Activated T-cell treated with anti-CD3 and anti-CD28 coated beads, Interleukin-2, amount 50 U/mL, for 48 hours (primary cell): ENCODE measurements at places on chromosomes 6 and 20.

DNA sequence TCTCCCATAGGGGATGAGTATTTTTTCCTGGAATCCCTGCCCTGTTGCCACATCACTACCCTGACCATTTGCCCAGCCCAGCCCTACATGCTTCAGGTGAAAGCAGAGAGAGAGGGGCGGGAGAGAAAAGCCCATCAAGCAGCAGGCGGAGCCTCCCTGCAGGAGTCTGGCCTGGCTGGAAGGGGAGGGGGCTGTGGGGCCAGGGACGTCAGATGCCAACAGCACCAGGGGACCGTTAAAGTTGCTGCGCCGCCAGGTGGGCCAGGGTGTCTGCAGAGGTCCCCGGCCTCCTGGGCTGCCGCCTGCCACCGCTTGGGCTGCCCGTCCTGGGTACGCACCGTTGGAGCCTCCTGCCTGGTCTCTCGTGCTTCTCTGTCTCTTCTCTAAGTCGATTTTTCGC lies 757 bp upstream of the R3HDML start:
- no peak for DNase-seq

- no peak for DNase-seq
These were observed 83.1 kb downstream of the PTCHD4 start for GRCh38 chr6:48027704-48028435.

- DNase-seq: no peak
These were observed 31.9 kb upstream of the FABP7 start for GRCh38 chr6:122747573-122747972.

DNA sequence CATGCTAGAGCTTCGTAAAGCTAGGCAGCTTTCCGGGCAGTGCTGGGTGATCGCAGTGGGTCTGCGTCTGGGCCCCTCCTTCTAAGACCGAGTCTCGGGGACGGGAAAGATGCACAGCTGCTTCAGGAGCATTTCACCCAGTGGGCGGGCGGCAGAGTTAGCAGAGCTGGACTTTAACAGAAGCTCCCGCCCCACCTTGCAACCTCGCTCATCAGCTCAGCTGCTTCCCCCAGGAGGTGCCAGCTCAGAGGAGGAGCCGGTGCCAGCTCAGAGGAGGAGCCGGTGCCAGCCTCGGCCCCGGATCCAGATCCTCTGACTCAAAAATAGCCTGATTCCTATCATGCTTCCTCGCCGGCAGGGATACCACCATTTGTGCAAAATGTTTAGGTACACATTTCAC lies 94.5 kb upstream of the RPS6KA2 start:
- no peak for DNase-seq

- DNase-seq: peak; percentile 89
These were observed 824 bp upstream of the TBCC start for GRCh38 chr6:42746463-42747391.

GRCh38 chr6:121222656-121223055 lies 111.6 kb downstream of the TBC1D32 start:
- DNase-seq: no peak

DNA sequence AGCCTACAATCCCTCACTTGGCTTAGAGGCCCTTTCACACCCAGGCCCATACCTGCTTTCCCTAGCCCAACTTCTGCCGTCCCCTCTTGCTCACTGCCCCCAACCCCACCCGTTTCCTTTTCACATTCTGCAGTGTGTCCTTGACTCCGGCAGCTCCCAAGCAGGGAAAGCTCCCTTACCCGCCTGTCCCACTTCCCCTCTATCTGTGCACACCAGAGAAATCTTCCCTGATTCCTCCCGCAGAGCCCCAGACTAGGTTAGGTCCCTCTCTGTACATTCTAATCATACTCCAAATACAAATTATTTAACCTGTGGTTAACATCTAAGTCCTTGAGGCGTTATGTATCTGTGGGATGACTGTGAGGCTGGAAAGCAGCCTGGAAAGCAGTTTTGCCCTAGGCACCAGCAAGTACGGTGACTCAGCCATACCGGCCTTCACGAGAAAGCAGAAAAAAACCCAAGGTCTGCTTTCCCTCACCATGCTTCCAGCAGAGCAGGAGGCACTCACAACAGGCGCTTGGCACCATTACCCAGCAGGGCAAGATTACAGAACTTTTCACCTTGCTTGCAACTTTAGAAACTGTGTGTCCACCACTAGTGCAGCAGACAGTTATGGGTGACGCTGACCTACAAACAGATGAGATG lies 22.3 kb downstream of the ELOVL5 start:
- no peak for DNase-seq

- DNase-seq: no peak
These were observed 27.2 kb upstream of the CNKSR3 start for GRCh38 chr6:154537511-154538325.

GRCh38 chr6:44522871-44523270 lies 135.4 kb downstream of the CDC5L start:
- DNase-seq: no peak

DNA sequence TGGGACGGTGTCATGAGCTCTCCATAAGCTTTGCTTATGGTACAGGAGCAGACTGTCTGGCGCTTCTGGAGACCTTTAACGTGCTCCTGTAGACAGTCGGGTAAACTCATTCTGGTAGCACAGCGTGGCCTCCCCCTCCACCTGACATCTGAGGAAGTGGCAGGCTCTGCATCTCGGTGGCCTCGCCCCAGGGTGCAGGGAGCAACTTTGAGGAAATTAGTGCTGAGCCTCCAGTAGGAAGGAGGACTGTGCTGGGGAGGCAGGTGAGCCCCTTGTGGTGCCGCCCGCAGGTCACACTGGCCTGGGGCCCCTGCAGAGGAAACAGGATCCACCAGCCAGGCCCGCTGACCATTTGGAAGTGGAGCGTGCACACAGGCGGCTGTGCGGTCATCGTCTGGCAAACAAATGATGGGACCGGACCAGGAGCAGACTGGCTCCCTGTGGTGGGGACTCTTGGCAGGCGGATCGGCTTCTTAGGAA lies 57.9 kb downstream of the SYNJ2 start:
- DNase-seq: no peak

DNA sequence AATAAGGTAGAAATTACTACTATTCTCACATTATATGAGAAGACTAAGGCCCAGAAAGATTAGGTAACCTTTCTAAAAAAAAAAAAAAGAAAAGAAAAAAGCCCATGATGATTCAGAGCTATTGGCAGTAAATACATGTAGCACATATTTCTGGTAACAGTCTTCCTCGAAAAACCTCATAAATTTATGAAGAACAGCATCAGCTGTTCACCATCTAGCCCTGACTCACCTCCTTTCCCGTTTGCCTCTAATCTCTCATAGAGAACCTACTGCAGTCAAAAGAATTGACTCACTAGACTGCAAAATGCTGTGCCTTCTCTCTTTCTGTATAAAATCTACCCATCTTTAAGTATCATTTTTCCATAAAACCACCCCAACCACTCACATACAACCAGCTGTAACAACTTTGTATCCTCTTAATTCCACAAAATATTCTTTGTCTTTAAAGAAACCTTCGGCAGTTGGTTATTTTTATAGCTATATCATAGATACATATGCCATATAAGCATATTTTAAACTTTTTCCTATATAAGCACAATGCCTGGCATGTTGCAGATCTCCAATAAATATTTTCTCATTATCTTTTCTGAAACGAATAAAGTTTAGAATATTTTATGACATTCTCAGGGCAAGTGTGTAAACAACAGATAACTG lies 152.7 kb upstream of the ENPP5 start:
- no peak for DNase-seq

DNA sequence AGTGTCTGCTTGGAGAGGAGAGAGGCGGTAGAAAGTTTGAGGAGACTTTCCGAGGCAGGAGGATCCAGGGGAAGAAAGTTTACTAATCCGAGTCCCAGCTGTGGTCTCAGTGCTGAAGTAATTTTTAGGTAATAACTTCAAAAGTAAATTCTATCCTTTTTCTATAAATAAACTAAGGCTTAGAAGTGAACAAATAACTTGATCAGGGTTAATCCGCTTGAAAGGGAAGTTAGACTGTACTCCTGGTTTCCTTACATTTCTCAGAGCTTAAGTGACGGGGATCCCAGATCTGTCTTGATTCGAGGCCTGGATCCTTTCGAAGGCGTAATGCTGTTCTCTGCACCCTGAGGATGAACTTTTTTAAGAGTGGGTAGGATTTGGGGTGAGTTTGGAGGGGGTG lies 2.6 kb downstream of the STK35 start:
- no peak for DNase-seq

DNA sequence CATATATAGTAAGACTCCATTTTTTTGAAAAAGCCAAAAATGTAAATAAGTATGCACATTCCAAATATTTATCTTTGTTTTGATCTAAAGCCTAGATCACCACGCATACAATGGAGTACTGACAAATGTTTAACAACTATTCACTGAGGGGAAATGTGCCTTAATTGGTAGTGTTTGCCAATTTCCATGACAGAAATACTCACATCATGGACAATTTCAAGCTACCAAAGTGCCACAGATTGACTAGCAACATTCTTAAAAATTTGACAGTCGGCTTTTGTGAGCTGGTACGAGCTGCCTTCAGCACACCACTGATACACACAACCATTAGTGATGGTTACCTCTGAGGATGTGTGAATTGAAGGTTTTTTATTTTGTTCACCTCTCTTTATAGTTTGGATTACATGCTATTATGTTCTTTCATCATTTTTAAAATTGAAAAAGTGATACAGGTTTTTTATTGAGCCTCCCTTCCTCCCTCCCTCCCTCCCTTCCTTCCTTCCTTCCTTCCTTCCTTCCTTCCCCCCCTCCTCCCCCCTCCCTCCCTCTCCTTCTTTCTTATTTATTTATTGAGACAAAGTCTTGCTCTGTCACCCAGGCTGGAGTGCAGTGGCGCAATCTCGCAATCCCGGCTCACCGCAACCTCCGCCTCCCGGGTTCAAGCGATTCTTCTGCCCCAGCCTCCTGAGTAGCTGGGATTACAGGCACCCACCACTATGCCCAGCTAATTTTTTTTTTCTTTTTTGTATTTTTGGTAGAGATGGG lies 19.2 kb downstream of the SMPDL3A start:
- DNase-seq: no peak

GRCh38 chr20:4190792-4191519 lies 175.6 kb upstream of the RNF24 start:
- DNase-seq: no peak

- DNase-seq: no peak
These were observed 61.2 kb downstream of the IGF2R start for GRCh38 chr6:160030103-160030502.

GRCh38 chr6:46586906-46587305 lies 65.7 kb downstream of the CYP39A1 start:
- no peak for DNase-seq

DNA sequence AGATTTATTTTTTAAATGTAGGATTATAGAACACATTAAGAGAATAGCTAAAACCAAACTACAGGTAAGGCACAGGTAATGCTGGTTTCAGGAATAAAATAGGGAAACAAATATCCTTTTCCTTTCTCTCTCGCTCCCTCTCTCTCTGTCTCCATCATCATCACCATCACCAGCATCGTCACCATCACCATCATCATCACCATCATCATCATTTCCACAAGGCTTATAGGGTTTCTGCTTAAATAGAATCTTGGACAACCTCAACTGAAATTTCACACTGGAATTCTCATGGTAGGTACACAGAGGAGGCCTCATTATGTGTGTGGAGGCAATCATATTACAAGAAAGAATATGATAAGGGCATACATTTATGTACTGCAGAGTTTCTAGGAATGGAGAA lies 823.6 kb downstream of the MAFB start:
- DNase-seq: no peak

DNA sequence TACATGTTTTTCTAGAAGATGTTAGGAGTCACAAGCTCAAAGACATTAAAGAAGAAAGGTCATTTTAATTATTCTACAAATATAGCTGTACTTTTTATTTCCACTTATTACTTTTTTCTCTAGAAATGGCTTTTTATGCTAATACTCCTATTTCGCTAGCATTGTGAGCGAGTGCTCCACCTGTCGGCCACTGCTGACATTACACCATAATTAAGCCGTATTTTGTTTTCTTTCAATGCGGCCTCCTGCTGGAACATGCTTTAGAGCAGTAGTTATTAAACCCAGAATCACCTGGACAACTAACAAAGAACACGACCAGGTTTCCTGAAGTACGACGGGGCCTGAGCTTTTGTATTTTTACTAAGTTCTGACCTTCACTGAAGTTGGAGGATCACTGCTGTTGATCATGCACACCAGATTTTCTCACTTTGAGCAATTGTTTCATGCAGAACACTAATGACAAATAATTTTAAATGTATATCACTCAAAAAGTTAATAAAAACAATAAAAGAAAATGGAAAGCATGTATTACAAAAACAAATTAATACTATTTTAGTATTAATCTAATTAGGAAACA lies 74.1 kb upstream of the PAK5 start:
- DNase-seq: peak; percentile 44

DNA sequence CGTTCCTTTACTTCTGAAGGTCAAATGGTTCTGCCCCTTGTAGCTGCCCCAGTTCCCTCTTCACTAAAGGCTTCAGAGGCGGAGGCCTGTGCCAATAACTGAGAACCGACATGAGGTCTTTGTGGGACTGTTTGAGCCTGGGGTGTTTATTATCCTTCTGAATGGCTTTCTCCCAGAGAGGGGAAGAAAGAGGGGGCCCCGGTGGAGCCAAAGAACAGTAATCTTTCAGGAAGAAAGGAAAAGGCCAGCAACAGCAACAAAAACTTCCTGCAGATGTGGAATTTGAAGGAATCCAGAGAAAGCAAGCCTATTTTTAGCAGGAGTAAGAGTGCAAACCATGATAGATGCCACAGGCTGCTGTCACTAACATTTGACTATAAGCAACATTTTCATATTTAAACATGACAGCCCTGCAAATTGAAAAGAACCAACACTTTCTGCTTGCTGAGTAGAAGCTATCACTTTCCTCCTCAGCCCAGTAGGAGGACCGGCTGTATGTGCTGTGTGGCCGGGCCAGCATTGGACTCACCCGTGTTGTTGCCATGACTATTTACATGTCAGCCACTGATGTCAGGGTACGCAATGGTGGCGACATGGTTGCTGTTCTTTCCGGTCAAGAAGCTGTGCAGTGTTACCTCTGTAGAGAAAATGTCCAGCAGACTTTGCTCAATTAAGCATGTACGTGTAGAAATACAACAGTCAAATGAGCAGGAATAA lies 121.3 kb downstream of the SOBP start:
- no peak for DNase-seq

DNA sequence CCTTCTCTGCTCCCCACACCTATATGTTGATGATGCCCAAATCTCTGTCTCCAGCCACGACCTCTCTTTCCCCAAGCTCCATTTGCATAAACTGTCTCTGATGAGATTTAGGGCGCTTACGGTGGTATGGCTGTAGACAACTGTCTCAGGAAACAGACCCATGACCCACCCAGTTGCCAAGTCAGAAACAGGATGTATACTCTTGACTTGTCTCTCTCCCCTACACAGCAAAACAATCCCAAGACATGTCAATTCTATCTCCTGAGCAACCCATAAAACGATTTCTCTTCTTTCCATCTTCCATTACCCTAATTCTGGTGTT lies 13.9 kb downstream of the GNL1 start:
- DNase-seq: no peak
